ENCODE measurements at places on chromosomes 7 and 10.

DNA sequence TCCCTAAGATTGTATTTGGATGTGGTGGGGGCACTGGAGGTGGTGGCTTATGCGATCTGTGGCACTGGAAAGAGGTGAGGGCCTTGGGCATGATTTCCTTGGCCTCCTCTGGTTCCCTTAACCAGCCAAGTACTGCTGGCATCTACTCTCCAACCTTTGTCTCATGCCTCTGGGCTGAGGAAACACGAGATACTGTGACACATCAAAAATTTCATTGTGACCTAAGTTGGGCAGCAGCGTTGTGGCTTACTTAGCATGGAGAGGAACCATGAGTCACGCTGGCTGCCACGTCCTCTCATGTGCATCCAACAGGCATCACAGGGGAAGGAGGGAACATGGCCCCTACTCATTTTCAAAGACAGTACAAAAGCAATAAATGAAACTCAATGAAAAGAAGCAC lies 29.7 kb upstream of the GSDME start:
- H3K27me3 ChIP-seq, result no peaks in the 10 kb centered on the region
- peaks cover 5% of the 10 kb centered on the region for H3K36me3 ChIP-seq
- H3K27ac ChIP-seq, result peak overlapping the region; percentile 90
- DNase-seq, result peak; percentile 71
- H3K4me1 ChIP-seq, result peaks cover 40% of the 10 kb centered on the region

DNA sequence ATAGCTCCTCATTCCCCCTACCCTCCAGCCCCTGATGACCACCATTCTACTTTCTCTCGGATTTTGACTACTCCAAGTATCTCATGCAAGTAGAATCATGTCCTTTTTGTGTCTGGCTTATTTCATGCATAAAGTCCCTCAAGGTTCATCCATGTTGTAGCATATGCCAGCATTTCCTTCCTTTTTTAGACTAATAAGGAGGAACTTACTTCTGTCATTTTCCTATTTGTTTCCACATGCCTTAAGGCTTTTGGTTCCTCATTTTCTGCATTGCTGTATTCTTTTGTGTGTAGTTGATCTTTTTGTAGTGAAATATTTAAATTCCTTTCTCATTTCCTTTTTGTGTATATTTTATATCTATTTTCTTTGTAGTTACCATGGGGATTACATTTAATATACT lies 376.9 kb downstream of the CALN1 start:
- H3K27me3 ChIP-seq, result no peaks in the 10 kb centered on the region
- H3K36me3 ChIP-seq, result no peaks in the 10 kb centered on the region
- H3K4me3 ChIP-seq, result no peak overlapping the region
- no peak for DNase-seq
- H3K27ac ChIP-seq, result no peak overlapping the region

GRCh38 chr7:43726466-43726865 lies 2.9 kb downstream of the COA1 start:
- peaks cover 22% of the 10 kb centered on the region for H3K4me1 ChIP-seq
- H3K4me3 ChIP-seq, result peak overlapping the region; percentile 67
- DNase-seq, result no peak
- no peak overlapping the region for H3K27ac ChIP-seq
- H3K36me3 ChIP-seq, result peaks cover 13% of the 10 kb centered on the region

GRCh38 chr10:107952649-107953556 lies 788.4 kb upstream of the SORCS1 start:
- DNase-seq, result no peak
- no peaks in the 10 kb centered on the region for H3K27me3 ChIP-seq
- no peaks in the 10 kb centered on the region for H3K36me3 ChIP-seq

GRCh38 chr7:104206841-104207240 lies 972 bp downstream of the ORC5 start:
- H3K4me1 ChIP-seq, result peaks cover 32% of the 10 kb centered on the region
- peaks cover 6% of the 10 kb centered on the region for H3K27me3 ChIP-seq
- peaks cover 29% of the 10 kb centered on the region for H3K36me3 ChIP-seq
- H3K27ac ChIP-seq, result peak overlapping the region; percentile 88

DNA sequence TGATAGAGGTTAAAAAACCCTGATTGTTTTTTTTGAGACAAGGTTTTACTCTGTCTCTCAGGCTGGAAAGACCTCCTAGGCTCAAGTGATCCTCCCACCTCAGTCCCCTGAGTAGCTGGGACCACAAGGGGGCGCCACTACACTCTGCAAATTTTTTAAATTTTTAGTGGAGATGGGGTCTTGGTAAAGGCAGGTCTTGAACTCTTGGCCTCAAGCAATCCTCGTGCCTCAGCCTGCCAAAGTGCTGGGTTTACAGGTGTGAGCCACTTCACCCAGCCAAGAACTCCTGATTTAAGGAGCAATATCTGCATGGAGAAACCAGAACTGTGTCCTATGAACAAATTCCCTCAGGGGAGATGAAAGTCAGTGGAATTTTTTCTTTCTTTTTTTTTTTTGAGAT lies 7.3 kb upstream of the KLHDC10 start:
- H3K4me1 ChIP-seq, result no peaks in the 10 kb centered on the region
- H3K4me3 ChIP-seq, result no peak overlapping the region
- no peaks in the 10 kb centered on the region for H3K36me3 ChIP-seq
- no peak overlapping the region for H3K27ac ChIP-seq

- peak overlapping the region; percentile 82 for H3K27ac ChIP-seq
- H3K36me3 ChIP-seq, result peaks cover 66% of the 10 kb centered on the region
- H3K4me3 ChIP-seq, result peak overlapping the region; percentile 68
- no peaks in the 10 kb centered on the region for H3K27me3 ChIP-seq
- no peak for DNase-seq
These were observed 18.5 kb upstream of the CHCHD1 start for GRCh38 chr10:73763343-73763742.

- no peak for DNase-seq
- no peaks in the 10 kb centered on the region for H3K4me1 ChIP-seq
- no peak overlapping the region for H3K27ac ChIP-seq
- H3K27me3 ChIP-seq, result peaks cover 14% of the 10 kb centered on the region
These were observed 44.1 kb upstream of the ATP6V0A4 start for GRCh38 chr7:138842111-138842510.

DNA sequence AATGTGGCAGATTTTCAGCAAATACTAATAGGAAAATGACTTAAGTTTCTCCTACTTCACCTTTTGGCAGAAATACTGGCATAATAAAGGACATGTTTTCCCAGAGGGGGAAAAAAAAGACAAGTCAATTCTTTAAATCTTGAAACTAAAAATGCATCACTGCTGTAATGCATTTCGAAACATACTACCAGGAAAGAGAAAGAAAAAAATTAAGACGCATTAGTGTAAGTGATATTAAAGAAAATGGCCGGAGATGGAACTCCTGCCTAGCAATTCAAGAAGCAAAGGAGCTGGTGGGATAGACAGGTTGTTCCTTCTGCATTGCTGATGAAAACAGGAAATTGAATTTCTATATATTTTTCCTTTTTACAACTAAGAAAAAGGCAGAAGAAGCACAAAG lies 3.2 kb downstream of the ACTR1A start:
- H3K27ac ChIP-seq, result peak overlapping the region; percentile 8
- DNase-seq, result no peak
- H3K4me3 ChIP-seq, result peak overlapping the region; percentile 22
- no peaks in the 10 kb centered on the region for H3K27me3 ChIP-seq

GRCh38 chr10:113555751-113556150 lies 2.9 kb downstream of the HABP2 start:
- H3K4me3 ChIP-seq, result no peak overlapping the region
- peaks cover 2% of the 10 kb centered on the region for H3K4me1 ChIP-seq
- H3K27me3 ChIP-seq, result peaks cover 9% of the 10 kb centered on the region
- DNase-seq, result no peak
- H3K27ac ChIP-seq, result no peak overlapping the region
- no peaks in the 10 kb centered on the region for H3K36me3 ChIP-seq

DNA sequence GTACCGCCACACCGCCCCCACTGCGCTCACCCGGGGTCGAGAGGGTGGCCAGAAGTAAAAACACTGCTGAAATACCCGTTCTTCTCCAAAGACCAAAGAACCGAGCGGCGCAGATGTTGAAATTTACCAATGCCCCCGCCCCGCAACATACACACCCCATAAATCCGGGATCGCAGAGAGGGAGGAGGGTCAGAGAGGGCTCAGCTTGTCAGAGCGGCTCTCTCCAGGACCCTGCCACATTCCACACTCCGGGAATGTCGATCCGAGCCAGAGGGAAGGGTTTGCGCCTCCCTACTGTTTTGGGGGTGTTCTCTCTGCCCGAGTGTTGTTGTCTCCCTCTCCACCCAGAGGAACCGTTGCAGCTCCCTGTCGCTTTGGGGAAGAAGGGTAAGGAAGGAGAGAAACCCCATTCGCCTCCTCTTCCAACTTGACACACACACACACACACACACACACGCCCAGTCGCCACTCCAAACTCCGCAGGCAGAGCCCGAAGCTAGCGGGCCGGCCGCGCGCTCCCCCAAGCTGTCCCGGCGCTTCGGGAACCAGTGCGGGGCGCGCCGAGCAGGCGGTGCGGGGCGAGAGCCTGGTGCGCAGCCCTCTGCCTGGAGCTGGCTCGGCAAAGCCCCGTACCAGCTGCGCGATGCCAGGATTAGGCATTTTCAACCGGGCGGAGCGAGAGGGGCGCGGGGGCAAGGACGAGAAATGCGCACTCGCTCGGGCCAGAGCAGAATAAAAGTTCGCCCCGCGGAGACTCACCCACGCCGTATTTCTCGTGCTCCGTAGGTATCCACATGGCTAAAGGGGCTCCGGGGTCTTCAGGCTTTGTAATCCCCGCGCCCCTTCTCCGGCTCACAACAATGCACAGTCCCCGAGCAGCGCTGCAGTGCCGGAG lies 609 bp downstream of the DOCK4 start:
- H3K27me3 ChIP-seq, result peaks cover 34% of the 10 kb centered on the region
- peak overlapping the region; percentile 94 for H3K4me3 ChIP-seq
- peaks cover 37% of the 10 kb centered on the region for H3K4me1 ChIP-seq
- no peaks in the 10 kb centered on the region for H3K36me3 ChIP-seq
- no peak for DNase-seq

GRCh38 chr7:5397736-5398135 lies 25.9 kb downstream of the TNRC18 start:
- peaks cover 26% of the 10 kb centered on the region for H3K4me1 ChIP-seq
- no peaks in the 10 kb centered on the region for H3K36me3 ChIP-seq
- H3K4me3 ChIP-seq, result peak overlapping the region; percentile 89

DNA sequence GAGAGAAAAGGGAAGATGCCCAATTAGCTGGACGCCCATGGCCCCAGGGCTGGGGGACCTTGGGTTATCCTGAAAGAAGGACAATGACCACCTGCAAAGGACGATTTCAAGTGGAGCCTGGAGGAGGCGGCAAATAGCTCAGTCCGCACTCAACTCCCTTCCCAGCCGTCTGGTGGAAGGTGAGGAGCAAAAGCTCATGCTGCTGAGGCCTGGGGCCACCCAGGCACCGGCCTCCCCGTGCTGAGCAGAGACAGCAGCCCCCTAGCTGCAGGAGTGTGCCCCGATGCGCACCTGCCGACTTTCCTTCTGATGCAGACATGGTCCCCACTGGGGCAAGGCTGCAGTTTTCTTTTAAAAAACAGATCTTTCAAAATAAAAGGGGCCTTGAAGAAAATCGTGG lies 7.9 kb downstream of the FAM20C start:
- H3K27me3 ChIP-seq, result peaks cover 8% of the 10 kb centered on the region
- no peaks in the 10 kb centered on the region for H3K36me3 ChIP-seq
- H3K4me3 ChIP-seq, result no peak overlapping the region
- no peak for DNase-seq

DNA sequence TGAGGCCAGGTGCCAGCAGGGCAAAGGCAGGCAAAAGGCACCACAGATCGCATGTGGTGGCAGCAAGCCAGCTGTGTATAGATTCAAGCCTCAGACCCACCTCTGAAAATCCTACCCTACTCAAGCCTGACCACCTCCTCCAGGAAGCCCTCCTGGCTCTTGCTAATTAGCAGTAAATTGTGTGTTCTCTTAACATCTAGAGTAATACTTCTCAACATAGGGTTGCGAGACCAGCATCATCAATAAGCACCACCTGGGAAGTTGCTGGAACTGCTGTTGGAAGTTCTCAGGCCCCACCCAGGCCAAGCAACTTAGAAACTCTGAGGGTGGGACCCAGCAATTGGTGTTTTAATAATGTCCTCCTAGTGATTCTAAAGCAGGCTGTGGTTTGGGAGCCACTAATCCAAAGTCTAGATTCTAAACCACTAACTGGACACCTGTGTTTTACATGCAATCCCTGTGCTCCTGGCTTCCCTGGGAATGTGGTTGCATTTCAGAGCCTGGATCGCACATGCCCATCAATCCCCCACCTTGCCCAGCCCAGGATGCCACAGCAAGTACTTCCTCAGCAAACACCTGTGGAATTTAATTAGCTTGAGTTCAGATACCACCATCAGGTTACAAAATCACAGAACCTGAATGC lies 46.2 kb downstream of the KCNMA1 start:
- DNase-seq, result peak; percentile 18
- H3K36me3 ChIP-seq, result no peaks in the 10 kb centered on the region
- no peak overlapping the region for H3K4me3 ChIP-seq
- H3K27ac ChIP-seq, result no peak overlapping the region

DNA sequence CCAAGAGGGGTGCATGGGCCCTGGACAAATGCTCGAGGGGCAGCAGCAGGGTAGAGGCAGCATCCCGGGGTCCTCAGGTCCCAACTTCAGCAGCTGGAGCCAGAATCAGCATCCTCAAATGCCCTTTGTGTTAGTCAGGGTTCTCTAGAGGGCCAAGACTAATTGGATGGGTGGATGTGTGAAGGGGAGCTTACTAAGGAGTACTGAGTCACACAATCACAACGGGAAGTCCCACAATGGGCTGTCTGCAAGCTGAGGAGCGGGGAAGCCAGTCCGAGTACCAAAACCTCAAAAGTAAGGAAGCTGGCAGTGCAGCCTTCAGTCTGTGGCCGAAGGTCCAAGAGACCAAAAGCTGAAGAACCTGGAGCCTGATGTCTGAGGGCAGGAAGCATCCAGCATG lies 162.9 kb upstream of the TCERG1L start:
- H3K4me1 ChIP-seq, result no peaks in the 10 kb centered on the region
- DNase-seq, result no peak
- H3K36me3 ChIP-seq, result no peaks in the 10 kb centered on the region
- no peak overlapping the region for H3K27ac ChIP-seq
- H3K27me3 ChIP-seq, result peaks cover 21% of the 10 kb centered on the region

DNA sequence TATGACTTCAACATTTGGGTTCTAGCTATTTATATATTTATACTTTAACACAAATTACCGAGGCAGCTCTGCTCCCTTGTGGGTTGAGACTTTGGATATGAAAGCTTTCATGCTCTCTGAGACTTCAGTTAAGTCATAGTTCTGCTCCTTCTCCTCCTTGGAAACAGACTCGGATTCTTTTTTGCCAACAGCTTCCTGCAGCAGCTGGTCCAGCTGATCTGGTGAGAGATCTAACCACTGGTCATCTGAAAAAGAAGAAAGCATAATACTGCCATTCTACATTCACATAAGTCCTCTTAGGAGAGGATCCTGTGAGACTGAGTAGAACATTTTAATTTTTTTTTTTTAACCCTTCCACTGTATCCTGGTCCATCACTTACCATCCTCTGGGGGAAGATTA lies 28.6 kb downstream of the ECD start:
- H3K4me3 ChIP-seq, result no peak overlapping the region
- no peaks in the 10 kb centered on the region for H3K27me3 ChIP-seq
- no peak overlapping the region for H3K27ac ChIP-seq
- no peak for DNase-seq
- no peaks in the 10 kb centered on the region for H3K4me1 ChIP-seq
- H3K36me3 ChIP-seq, result peaks cover 28% of the 10 kb centered on the region
